Nasal cavity respiratory epithelium epithelial cell of viscerocranial mucosa (primary cell): ENCODE measurements at places on chromosomes 1 and 21. TPM values are rescaled to one million over a fixed set of nuclear protein-coding genes. Genes with fewer than 3 reads are reported as not detected.

The RIPK4 gene
- total RNA-seq, result 28.0 and 70.5 TPM in 2 replicates

The LAD1 gene
- total RNA-seq, result 155 and 157 TPM in 2 replicates

The OXCT2 gene
- 0.36 and 1.7 TPM in 2 replicates for total RNA-seq

The ARHGAP29 gene
- total RNA-seq, result 10.4 and 20.5 TPM in 2 replicates

The ADCY10 gene
- under 0.01 TPM in 1 of 2 replicates, not detected in the other for total RNA-seq

The MROH7 gene
- 0.36 TPM in 1 of 2 replicates, not detected in the other for total RNA-seq

The ARHGEF16 gene
- 18.1 and 22.8 TPM in 2 replicates for total RNA-seq

The CKS1B gene
- 27.0 and 58.1 TPM in 2 replicates for total RNA-seq

The GPR37L1 gene
- total RNA-seq, result not detected in 2 replicates

The PLEKHA6 gene
- 2.2 and 2.4 TPM in 2 replicates for total RNA-seq

The TCEA3 gene
- total RNA-seq, result 2.1 and 19.4 TPM in 2 replicates

The LHX4 gene
- under 0.01 TPM in 2 replicates for total RNA-seq

The OLFML2B gene
- total RNA-seq, result 0.21 TPM in 1 of 2 replicates, not detected in the other

The PDC gene
- total RNA-seq, result not detected in 2 replicates

The RBM11 gene
- total RNA-seq, result 0.34 and 0.36 TPM in 2 replicates

The TOR1AIP1 gene
- total RNA-seq, result 26.0 and 39.6 TPM in 2 replicates

The SPRR2E gene
- total RNA-seq, result 1.1 and 21.5 TPM in 2 replicates

The OR2T35 gene
- total RNA-seq, result not detected in 2 replicates

The GBP4 gene
- total RNA-seq, result under 0.01 and 0.36 TPM in 2 replicates

The SLAMF9 gene
- total RNA-seq, result 0.14 and 6.8 TPM in 2 replicates

The ATF3 gene
- total RNA-seq, result 67.0 and 104 TPM in 2 replicates

The F13B gene
- total RNA-seq, result not detected in 2 replicates

The IARS2 gene
- total RNA-seq, result 124 and 163 TPM in 2 replicates

The DMBX1 gene
- total RNA-seq, result under 0.01 TPM in 1 of 2 replicates, not detected in the other

The NUP210L gene
- total RNA-seq, result under 0.01 TPM in 2 replicates

The FAM163A gene
- total RNA-seq, result not detected in 2 replicates

The DNALI1 gene
- under 0.01 and 0.43 TPM in 2 replicates for total RNA-seq

The PMVK gene
- total RNA-seq, result 14.7 and 14.8 TPM in 2 replicates

The SYCP1 gene
- total RNA-seq, result not detected in 2 replicates

The ACADM gene
- 28.0 and 30.9 TPM in 2 replicates for total RNA-seq

The SEMA4A gene
- 3.8 and 11.9 TPM in 2 replicates for total RNA-seq

The CDA gene
- 0.68 and 0.71 TPM in 2 replicates for total RNA-seq

The C1orf185 gene
- not detected in 2 replicates for total RNA-seq

The TBX19 gene
- 0.68 and 1.00 TPM in 2 replicates for total RNA-seq

The SERTAD4 gene
- 0.34 and 1.5 TPM in 2 replicates for total RNA-seq

The LIPI gene
- total RNA-seq, result not detected in 2 replicates

The FNBP1L gene
- 18.1 and 58.1 TPM in 2 replicates for total RNA-seq

The IL24 gene
- 0.50 and 5.8 TPM in 2 replicates for total RNA-seq

The PIGM gene
- total RNA-seq, result 3.2 and 3.8 TPM in 2 replicates

The FCRL6 gene
- not detected in 2 replicates for total RNA-seq

The GUCA2A gene
- not detected in 2 replicates for total RNA-seq

The IFFO2 gene
- 65.6 and 78.1 TPM in 2 replicates for total RNA-seq

The CLDN17 gene
- 1.4 TPM in 1 of 2 replicates, not detected in the other for total RNA-seq

The CLDN19 gene
- 0.07 TPM in 1 of 2 replicates, not detected in the other for total RNA-seq

The TSPAN1 gene
- total RNA-seq, result 19.1 and 28.4 TPM in 2 replicates

The C1orf87 gene
- not detected in 2 replicates for total RNA-seq

The AHDC1 gene
- total RNA-seq, result 3.8 and 19.1 TPM in 2 replicates

The RXFP4 gene
- total RNA-seq, result not detected in 2 replicates

The OR6F1 gene
- total RNA-seq, result not detected in 2 replicates

The PTGFR gene
- 0.07 TPM in 1 of 2 replicates, not detected in the other for total RNA-seq
